Skeletal muscle cell (primary cell): ENCODE measurements at places on chromosomes 2 and 18.

DNA sequence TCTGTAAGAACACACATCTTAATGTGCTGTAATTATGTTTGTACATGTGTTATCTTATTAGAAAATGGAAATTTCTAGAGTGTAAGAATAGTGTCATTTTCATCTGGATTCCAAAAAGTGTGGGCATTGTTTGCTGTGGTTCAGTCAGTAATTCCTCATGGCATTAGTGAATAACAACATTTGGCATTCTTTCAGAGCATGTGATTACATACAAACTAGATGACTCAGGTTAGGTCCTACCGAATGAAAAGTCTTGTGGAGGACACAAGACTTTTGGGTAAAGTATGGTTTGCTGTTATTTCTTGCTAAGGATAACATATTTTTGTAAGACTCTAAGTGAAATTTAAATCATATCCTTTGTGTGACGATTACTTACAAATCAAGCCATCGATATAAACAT is 593.1 kb upstream of the NRXN1 start:
- DNase-seq, result peak; percentile 37

GRCh38 chr2:221676566-221677172 is 104.6 kb upstream of the EPHA4 start:
- no peak for DNase-seq

GRCh38 chr2:56739413-56739812 is 555.6 kb downstream of the CCDC85A start:
- DNase-seq, result no peak

- no peak for DNase-seq
Measured at GRCh38 chr2:118842661-118843482, 4.6 kb downstream of the EN1 start.

DNA sequence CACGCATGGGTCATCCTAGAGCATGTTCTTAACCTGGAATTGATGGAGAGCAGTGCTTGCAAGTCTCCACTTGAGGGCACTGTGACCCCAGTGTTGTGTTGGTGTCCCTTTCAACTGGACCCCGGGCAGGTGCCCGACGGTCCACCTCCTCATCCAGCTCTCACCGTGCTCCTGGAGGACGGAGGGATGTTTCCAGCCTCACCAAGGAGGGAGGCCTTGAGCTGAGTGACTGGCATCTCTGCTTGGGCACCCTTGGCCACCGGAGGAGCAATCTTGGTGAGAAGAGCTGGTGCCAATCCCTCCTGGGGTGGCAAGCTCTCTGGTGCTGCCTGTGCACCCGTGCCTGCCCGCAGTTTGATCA is 45.4 kb upstream of the ASB18 start:
- DNase-seq, result no peak

DNA sequence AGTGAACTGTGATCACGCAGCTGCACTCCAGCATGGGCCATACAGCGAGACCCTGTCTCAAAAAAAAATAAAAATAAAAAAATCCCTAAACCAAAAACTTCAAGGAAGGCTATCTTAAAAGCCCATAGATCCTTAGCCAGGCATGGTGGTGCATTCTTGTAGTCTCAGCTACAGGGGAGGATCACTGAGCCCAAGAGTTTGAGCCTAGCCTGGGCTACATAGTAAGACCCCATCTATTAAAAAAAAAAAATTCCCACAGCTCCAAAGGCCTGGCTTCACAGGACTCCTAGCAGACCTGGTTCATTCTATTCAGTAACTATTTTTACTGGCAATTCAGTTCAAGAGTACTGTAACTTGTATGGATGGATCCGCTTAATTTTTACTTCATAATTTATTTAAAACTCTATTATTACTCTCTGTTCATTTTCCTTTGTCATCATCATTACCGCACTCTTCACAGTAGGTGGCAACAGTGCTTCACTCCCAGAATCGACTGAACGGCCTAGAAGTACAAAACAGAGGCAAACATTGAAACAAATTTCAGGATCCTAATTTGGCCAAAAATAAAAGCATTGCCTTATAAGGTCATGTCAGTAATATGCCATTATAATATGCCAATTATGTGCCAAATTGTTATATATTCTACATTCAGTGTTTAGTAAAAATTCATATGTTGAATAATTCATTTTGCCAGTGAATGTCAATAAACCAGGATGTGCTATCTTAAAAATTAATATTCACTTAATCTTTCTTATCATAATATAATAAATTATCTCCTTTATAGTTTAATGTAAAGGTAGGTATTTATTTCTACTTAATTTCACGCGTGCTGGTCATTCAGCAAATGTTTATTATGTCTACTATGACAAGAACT is 14.3 kb upstream of the STAM2 start:
- no peak for DNase-seq

GRCh38 chr2:170396799-170397459 is 219.0 kb downstream of the MYO3B start:
- no peak for DNase-seq

DNA sequence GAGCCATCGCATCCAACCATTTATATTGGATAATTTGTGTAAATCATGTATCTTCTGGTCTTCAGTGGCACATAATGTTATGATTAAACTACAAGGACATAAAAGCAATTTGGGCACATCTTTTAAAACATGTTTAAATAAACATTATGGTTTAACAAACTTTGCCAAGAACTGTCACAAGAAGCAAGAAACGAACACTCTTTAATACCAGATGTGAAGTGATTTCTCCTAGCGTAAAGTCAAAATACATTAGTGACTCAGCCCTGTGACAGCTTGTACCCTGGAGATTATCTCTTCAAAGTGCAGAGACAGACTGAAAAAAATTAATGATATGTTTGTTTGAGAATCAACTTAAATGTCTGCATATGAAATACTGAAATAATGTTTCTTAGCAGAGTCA is 39.9 kb downstream of the DSEL start:
- peak; percentile 0 for DNase-seq

DNA sequence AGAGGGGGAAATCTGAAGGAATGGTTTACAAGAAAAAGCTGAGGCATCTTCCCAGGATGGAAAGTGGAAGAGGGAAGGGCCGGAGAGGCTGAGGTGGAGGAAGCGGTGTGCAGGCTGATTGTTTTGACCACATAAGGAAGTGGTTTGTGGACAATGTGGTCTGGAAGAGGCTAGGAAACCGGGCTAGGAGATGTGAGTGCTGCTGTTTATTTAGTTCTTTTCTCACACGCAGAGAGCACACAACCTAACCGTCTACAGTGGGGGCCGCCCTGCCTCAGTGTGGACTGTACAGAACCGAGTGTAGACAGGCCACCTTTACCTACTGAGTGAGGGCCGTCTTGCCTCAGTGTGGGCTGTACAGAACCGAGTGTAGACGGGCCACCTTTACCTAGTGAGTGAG is 251.7 kb upstream of the PXDN start:
- no peak for DNase-seq

GRCh38 chr2:84481702-84482101 is 22.6 kb upstream of the SUCLG1 start:
- peak; percentile 51 for DNase-seq

- no peak for DNase-seq
Measured at GRCh38 chr2:183630964-183631363, 506.7 kb downstream of the NUP35 start.

- DNase-seq, result no peak
Measured at GRCh38 chr2:54840559-54841468, 117.4 kb downstream of the EML6 start.
